Erythroblast (primary cell): ENCODE measurements at places on chromosomes 4 and X.

DNA sequence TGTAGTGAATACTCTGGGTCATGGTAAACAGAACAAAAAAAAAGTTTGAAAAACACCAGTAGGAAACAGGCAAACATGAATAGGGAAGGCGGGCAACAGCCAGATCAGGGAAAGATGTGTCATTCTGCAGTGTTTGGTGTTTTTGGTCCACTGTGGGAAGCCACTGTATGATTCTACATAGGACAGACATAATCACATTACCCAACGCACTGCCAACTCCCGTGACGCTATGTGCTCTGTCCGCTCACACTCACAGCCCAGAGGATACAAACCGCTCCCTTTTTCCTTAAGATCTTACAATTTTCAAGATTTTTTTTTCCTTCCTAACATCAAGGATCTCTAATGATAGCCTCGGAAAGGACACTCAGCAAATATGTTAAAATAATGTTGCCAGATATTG is 59.3 kb downstream of the HADH start:
- DNase-seq: no peak

GRCh38 chr4:3514806-3515501 is 17.3 kb downstream of the LRPAP1 start:
- no peak for DNase-seq

DNA sequence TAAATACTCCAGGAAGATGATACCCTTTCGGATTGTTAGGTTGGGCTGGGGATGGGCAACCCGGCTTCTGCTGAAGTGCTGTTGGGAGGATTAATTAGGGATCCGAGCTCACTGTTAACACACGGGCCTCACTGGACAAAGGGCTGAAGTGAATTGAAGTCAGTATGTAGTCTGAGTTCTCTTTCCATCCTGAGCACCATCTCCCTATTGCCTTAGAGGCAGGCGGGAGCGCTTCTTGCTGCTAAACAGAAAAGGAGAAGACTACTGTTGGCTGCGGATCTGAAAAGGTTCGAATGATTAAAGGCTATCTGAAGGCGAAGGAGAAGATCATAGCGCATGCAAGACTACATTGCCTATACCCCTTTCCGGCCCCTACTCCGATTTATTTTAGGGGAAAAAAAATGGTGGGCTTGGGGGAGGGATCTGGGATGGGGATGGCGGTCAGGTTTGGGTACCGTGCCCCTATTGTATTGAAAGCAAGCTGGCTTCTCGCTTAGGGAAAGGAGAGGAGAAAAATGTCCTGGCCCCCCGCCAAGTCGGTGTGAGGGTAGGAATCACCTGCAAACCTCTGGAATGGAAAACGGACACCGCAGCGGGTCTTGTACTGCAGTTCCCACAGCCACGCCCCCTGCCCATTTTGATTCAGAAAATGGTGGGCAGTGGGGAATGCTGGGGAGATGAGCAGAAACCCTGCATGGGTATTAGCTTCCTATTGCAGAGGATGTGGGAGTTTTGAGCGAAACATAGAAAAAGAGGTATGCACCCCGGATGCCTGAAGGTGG is 22.3 kb downstream of the MORF4L2 start:
- no peak for DNase-seq

GRCh38 chr4:125266901-125267604 is 47.7 kb upstream of the FAT4 start:
- DNase-seq: no peak

- DNase-seq: no peak
These were observed 1.2 kb downstream of the TAF1 start for GRCh38 chrX:71367396-71367795.

GRCh38 chr4:139450586-139450985 is 3.3 kb upstream of the RAB33B start:
- no peak for DNase-seq

DNA sequence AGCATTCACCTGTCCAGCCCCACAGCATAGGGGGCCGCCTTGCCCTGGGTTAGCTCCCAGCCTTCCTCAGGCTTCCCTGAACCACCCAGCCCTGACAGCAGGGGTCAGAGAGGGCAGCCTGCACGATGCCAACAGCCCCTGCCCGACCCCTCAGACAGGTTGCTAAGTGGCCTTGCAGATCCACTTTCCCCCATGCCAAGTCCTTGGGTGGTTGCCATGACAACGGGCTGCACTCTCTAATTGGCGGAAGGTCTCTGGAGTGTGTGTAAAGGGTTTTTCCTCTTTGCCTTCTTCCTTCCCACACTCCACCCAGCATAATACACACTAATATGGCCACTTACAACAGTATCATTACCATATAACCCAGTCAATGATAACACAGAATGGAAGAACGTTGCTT is 99.6 kb upstream of the AFAP1 start:
- no peak for DNase-seq

DNA sequence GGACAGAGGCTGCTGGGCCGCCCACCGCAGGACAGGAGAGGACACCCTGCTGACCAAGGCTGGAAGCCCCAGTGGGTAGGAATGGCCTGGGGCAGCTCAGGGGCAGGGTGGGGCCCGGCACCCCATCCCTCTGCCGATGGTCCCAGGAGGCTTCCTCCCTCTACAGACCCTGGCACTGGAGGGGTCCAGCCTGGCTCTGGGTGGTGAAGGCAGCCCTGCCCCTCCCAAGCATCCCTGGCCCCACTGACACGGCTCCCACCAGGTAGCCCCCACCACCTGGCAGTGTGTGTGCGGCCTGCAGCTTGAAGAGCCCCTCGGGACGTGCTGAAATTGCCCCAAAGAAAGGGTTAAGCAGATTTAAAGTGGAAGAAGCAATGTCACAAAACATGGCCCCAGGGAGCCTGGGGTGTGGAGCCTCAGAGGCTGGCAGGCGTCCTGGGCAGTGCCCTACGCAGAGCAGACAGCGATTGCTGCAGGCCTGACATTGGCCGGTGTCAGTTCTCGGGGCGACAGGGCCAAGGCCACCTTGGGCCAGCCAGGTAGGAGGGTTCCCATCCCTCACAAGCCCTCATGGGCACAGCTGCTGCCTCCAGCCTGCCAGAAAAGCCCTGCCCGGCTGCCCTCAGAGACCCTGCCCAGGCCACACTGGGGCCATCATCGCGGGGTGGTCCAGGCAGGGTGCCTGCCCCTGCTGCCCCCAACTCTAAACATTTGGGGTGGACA is 80.5 kb downstream of the FAM53A start:
- DNase-seq: no peak

- DNase-seq: no peak
These were observed 1.4 kb upstream of the SLC34A2 start for GRCh38 chr4:25654031-25654970.

- no peak for DNase-seq
These were observed 822 bp upstream of the SGMS2 start for GRCh38 chr4:107823870-107824349.

DNA sequence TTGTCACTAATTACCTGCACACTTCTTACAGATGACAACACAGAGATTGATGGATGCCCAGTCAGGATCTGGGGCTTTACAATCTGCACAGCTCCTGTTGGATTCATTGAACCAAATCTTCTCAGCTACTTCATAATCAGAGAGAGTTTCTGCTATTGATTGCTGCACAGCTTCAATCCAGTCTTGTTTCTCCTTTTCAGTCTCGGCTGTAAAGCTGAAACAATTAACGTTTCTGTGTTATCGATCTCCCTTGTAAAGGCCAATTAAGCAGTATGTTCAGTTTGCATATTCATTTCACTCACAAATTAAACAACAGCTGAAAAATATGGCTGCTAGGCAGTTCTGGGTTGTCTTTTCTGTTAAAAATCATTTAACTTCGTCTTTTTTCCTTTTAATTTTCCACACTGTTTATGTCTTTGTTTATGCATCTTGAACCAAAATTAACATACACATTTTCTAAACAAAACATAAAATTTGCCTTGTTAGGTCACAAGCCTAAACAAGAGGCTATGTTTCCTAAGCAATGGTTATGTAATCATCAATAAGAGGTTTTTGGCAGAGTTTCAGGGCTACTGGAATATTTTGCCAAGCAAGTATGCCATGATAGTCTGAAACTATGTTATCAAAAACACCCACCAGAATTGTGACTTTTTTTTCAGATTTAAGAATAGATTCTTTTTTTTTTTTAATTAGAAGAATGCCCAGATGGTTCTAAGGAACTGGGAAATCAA is 79.2 kb downstream of the ARAP2 start:
- no peak for DNase-seq

DNA sequence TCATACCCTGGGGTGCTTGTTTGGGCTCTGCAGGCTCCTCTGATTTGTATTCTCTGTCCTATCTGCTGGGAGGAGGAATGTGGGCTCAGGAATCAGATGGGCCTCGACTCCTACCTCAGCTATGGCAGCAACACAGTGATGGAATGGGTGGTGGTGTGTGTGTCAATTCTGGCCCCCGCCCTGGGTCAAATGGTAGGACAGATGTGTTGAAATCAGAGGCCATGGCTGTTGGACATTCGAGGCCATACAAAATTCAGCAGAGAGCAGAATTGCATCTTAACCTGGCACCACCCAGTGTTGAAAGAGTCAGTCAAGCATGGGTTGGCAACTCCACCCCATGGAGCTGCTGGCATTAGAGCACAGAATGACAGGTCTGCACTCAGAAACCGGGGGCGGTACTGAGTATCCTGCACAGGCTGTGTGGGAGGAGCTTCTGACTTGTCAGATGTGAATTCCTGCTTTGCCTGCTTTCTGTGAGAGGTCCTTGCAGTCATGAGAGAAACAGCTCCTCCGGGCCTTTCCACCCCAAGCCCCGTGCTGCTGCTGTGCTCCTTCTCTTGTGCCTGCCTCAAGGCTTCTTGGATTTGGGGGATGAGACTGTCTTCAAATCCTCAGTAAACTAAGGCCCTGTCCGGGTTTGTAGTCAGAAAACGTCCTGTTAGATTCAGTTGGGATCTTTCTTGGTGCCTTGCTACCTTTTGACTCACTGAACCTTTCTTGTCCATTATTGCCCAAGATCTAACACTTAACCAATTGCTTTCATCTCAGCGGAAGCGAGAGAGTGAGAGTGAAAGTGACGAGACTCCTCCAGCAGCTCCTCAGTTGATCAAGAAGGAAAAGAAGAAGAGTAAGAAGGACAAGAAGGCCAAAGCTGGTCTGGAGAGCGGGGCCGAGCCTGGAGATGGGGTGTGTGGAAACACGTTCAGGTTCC is 13.0 kb downstream of the DKC1 start:
- peak; percentile 49 for DNase-seq

DNA sequence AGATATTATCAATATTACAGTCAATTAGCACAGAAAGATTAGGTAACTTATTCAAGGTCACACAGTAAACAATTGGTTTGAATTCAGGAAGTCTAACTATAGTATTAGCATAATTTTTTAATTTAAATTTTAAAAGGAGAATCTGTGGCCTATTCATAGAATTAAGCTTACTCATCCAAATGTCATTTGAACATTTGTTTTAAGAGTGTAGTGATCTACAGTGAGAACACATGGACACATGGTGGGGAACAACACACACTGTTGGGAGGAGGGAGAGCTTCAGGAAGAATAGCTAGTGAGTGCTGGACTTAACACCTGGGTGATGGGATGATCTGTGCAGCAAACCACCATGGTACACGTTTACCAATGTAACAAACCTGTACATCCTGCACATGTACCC is 48.3 kb downstream of the MEPE start:
- no peak for DNase-seq

DNA sequence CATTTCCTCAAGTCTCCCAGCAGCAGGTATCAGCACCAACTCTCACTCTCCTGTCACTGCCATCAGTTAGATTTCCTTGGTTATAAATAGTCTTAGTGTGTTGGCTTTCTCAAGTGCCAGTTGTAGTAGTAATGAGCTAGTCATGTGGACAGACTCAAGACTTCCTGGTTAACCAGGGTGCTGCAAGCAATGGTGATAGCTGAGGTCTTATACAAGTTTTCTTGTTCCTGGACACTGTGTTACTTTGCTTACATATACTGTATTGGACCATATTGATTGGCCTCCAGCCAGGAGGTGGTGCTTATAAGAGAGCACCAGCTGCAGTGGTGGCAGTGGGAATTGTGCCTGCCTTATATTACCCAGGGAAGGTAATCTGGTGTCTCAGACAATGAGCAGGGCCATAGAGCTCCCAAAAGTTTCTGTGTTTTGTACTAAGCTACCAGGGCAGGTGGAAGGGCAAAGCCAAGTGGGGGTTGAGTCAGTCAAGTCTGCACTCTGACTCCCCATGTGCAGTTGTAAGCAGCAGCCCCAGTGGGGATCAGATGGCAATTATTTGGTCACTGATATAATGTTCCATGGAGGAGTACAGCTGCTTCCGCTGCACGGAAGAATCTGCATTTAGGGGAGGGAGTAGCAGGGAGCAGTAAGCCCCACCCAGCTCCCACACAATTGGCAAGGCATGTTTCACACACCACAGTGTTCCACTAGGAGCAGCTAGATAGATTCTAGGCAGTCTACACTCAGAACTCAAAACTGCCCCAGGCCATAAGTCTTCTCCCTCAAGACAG is 24.1 kb upstream of the ZDHHC15 start:
- no peak for DNase-seq

GRCh38 chr4:53234111-53234510 is 131.8 kb downstream of the SCFD2 start:
- DNase-seq: no peak

DNA sequence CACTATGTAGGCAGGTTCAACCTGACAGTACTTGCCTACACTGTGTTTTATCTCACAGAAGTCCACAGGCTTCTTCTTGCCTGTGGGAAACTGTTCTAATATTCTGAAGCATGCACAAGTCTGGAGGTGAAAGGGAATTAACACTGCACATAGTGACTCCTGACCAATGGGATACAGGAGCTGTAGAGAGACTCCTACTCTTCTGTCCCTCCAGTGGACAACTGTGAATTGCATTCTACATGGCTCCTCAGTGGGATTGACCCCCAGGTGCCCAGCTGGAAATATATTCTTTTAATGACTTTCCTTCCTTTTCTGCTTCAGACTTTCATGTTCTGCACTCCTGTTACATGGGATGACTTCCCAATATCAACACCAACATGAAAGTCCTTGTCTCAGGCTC is 8.2 kb upstream of the YIPF6 start:
- DNase-seq: peak; percentile 32

DNA sequence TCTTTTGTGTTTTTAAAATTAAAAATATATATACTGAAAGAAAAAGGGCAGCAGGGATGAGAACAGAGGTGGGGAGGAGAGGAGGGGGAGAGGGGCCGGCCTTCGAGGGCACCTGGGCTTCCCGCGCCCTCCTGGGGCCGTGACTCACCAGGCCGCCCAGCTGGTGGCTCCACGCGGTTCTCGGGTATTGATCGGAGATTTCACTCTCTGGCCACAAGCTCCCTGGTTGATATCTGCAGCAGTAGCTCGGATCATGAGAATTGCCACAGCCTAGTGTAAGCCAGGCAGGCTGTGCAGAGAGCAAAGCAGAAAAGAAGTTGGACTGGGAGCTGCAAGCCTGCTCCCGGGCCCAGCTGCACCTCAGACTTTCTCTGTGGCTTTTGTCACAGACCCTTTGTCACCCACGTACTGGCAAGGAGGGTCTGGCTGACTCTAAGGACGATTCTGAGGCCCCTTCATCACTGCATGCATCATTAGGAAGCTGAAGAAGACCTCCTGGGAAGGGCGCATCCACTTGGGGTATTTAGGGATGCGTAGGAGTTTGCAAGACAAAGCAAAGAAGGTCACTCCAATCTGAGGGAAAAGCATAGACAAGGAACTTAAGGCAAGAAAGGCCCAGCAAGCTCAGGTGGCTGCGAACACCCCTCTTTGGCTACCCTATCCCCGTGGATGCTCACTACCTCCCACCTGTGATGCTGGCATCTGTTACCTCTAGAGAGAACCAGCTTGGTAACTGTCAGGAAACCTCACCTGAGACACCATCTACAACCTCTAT is 71.7 kb downstream of the CPZ start:
- no peak for DNase-seq
